ENCODE measurements at places on chromosomes 2 and 18.

- DNase-seq, result no peak
Measured at GRCh38 chr2:39007875-39008504, 112.9 kb downstream of the SOS1 start.

- no peak for DNase-seq
Measured at GRCh38 chr2:241037498-241037897, 39.1 kb downstream of the SNED1 start.

- no peak for DNase-seq
Measured at GRCh38 chr2:169388161-169388560, 25.8 kb upstream of the LRP2 start.

GRCh38 chr2:40282428-40282827 is 169.5 kb downstream of the SLC8A1 start:
- no peak for DNase-seq

GRCh38 chr2:191951376-191951775 is 104.5 kb upstream of the CAVIN2 start:
- DNase-seq, result no peak

DNA sequence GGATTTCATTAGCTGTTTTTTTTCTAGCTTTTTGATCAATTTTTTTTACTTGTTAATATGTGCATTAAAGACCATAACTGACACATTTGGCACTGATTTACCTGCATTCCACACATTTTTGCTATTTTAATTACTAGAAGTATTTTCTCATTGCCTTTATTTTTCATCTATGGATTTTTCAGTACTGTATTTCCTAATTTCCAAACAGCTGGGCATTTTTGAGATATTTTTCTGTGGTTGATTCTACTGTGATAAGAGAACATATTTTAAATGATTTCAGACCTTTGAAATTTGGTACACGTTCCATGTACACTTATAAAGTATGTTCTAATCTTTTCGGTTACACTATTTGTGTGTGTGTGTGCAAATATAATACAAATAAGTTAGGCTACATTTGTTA is 135.3 kb downstream of the PARD3B start:
- DNase-seq, result no peak

DNA sequence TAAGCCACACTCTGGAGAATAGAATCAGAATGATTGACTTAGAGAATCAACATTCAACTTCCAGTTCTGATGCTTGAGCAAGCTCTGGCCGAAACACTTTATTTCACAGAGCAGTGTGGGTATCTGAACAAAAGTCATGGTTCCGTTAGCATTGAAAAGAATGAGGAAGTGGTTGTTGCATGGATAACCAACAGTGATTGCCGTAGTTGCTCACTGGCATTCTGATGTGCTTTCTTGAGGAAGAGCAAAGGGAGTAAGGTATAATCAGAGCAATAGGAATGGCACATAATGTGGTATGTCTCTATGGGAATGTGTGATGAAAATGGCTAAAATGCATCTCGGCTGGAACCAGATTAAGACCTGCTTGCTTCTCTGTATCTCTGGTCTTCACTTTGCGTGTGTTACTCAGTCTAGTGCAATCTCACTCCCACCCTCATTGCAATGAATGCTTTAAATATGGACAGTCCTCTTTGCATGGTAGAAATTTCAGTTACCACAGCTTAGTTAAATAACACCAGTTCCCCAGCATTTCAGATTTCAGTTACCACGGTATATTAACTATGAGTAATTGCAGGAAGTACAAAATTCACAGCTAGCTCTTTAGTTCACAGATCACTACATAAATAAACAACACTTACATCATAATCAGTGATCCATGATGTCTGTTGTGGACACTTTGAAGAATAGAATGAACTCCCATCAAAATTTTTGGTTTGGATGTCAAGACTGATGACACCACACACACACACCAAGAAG is 7.8 kb upstream of the RAB12 start:
- DNase-seq, result no peak

- no peak for DNase-seq
Measured at GRCh38 chr2:165219481-165219880, 15.6 kb upstream of the SCN3A start.

- no peak for DNase-seq
Measured at GRCh38 chr2:1755436-1756191, 11.3 kb upstream of the PXDN start.

GRCh38 chr2:234564699-234565098 is 67.8 kb upstream of the ARL4C start:
- DNase-seq, result no peak

- DNase-seq, result no peak
Measured at GRCh38 chr2:241063093-241063551, 39.0 kb downstream of the MTERF4 start.

GRCh38 chr2:20470211-20470610 is 23.3 kb downstream of the RHOB start:
- DNase-seq, result no peak

DNA sequence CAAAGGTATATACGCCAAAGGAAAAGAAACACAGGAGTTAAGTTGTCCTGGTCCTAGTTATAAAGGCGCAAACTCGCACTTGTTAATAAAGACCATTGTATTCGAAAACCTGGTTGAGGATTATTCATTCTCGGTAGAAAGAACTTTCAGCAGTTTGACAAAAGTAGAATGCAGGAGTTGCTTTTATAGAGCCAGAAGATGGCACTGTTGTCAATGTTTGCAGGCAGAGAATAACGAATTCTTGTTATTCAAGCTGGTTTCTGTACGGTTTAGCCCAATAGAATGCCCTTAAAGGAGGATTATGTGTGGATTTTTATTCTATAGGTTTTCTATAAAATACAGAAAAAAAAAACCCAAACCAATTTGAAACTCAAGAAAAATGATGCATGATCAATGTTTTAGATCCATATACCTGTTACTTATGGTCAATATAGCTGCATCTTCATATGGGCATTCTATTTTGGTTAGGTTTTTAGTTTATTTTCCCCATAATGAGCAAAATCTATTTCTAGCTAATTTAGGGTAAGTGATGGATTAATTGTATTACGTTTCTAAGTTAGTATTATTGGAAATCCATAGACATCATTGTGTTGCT is 510.3 kb downstream of the PLCL1 start:
- DNase-seq, result peak; percentile 24

DNA sequence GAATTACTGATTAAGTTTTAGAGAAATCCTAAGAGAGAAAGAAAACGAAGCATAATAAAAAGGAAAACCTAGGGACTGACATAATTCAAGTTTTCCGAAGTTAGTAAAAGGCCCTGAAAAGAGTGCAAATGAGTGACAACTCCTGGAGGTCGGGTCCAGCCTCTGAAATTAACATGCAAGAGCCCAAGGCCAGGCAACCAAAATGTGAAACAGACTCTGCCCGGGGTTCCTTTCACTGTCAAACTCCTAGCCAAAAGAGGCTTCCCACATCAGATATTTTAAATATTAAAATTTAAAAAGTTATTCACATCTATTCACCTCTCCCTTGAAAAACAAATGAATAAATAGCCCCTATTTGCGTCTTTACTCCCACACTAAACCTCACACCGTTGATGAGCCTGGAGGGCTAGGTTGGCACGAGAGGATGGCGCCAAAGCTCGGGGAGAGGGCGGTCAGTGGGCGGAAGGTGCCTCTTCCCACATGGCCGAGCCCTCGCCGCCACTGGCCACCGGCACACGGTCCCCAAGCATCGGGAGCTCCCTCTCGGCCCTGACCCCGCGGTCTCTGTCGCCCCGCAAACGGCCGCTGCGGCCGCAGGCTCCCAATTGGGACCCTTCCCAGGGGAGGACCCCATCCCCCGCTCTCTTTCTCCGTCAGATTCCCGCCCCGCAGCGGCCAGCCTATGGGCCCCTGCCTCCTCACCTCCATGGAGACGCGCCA is 630 bp downstream of the PPM1G start:
- DNase-seq, result peak; percentile 33

DNA sequence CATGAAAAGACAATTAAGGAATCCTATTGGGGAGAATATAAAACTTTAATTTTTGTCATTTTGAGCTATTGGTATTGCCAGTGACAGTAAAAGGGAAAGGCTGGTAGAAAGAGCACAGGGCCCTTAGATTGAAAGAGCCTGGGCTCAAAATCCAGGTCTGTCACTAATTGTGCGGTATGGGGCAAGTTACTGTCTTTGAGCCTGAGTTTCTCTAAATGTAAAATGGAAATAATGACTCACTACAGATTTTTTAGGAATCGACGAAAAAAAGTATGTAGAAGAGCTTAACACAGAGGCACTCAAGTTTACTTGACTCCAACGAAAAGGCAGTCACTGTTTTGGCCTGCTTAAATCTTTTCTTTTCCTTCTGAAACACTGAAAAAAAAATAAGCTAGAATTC is 7.0 kb downstream of the NDUFV2 start:
- DNase-seq, result no peak

DNA sequence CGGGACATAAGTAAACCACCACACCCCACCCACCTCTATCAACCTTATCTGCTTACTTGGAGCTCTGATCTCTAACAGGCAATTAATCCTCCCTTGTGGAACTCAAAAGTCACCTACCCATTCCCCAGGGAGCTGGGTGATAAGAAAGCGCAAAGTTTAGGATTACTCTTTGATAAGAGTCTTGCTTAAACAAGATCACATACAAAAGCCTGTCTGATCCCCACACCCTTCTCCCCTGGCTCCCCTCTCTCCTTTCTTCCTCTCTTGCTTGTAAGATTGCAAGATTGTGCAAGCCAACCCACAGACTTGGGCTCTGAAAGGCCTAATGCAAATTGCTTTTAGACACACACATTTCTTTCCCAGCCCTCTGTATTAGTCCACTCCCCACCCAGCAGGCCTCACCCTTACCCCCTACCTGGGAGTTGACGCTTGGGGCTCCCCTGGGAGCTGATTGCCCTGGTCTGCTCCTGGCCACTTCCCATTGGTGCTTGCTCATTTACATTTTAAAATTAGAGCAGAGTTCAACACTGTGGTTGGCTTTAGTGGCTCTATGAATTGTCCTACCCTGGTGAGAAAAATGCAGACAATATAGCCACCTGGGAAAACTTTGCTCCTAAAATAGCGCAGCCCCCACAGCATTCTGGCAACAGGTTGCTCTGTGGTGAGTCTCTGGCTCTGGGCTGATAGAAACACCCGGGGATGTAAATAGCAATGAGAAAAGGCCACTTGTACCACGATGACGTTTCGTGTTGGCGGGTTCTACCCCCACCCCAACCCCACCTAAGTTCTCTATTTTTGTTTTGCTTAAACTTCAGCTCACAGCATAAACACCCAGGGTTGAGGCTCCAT is 92.8 kb upstream of the MSH2 start:
- DNase-seq, result no peak

- DNase-seq, result no peak
Measured at GRCh38 chr2:18398833-18399232, 161.6 kb downstream of the RDH14 start.

- no peak for DNase-seq
Measured at GRCh38 chr2:36675579-36676282, 20.8 kb upstream of the VIT start.

GRCh38 chr2:198815626-198816025 is 642.1 kb downstream of the SATB2 start:
- DNase-seq, result no peak

- DNase-seq, result no peak
Measured at GRCh38 chr2:83055376-83056010, 1403.6 kb downstream of the SUCLG1 start.

- DNase-seq, result no peak
Measured at GRCh38 chr18:73924307-73924706, 223.3 kb downstream of the FBXO15 start.

DNA sequence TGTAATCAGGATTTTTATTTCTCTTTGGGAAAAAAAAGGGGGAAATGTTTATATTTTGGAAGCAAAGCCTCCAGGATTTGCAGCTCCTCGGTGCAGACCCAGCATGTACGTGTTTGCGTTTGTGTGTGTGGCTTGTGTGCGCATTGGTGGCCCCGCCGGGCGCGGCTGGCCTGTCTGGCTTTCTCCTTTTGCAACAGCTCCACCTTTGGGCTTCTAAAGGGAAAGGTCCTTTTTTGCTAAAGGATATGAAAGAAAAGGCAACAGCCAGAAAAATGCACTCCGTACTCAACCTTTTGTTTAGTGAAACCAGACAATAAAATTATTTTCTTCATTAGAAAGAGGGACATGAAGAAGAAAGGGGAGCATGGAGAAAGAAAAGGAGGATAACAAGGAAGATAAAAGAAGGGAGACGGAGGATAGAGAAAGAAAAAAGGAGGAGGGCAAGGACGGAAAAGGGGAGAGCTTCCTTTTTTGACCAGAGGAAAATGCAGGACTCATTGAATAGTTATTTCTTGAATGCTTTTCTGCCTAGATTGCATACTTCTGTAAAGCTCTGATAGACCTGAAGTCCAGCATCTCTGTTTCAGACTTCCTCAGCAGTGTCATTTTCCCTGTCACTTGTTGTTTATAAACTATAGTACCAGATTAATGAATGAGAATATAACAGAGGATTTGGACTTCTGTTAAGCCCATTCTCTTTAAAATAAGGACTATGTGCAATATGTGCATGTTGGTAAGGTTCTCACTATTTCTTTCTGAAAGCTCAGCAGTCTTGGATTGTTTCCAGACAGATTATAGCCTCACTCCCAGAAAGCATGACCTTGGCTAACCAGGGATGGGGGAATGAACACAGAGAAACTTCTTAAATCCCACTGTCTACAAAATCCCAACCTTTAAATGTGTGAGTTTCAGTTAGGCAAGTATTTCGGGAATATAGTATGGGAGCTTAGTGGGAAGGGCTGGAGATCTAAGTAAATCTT is 563.1 kb upstream of the PIK3C3 start:
- DNase-seq, result peak; percentile 16

DNA sequence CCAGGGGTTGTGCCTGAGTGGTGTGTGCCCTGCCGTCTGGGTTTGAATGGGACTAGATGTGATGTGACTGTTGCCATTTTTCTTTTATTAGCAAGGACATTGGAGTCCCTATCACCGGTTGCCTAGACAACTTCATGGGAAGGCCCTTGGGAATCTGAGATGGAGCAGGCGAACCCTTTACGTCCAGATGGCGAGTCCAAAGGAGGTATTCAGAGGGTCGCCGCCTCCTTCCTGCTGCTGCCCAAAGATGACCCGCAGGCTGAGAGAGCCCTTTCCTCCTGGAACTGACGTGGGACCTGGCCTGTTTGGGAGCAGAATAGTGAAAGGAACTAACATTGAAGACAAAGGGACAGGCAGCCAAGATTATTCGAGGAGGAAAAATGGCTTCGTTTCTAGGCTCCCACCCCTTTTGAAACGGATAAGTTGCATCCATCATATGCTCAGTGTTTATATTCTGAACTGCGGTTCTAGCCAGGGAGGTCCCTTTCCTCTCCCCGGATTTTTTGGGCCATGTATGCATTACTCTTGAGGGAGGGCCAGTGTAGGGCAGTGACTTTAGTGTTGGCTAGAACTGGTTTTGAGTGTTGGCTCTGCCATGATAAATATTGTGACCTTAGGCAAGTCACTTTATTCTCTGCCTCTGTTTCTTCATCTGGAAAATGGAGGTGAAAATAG is 673 bp downstream of the CENPO start:
- DNase-seq, result peak; percentile 26
